Uterine smooth muscle cell (primary cell): ENCODE measurements at places on chromosomes 6 and 20. TPM values are rescaled to one million over a fixed set of nuclear protein-coding genes. Genes with fewer than 3 reads are reported as not detected.

Gene GDAP1L1
- total RNA-seq = not detected in 2 replicates

Gene SLCO4A1
- 2.0 and 4.8 TPM in 2 replicates for total RNA-seq

Gene CDH4
- total RNA-seq = 5.1 and 8.5 TPM in 2 replicates

Gene VIP
- total RNA-seq = not detected in 2 replicates

Gene HLA-DPA1
- 0.55 and 4.0 TPM in 2 replicates for total RNA-seq

Gene DEFB132
- not detected in 2 replicates for total RNA-seq

Gene JPH2
- total RNA-seq = 3.0 and 6.1 TPM in 2 replicates

Gene SIM1
- not detected in 2 replicates for total RNA-seq

Gene DNAAF9
- total RNA-seq = 11.4 and 17.7 TPM in 2 replicates

Gene CGA
- 0.77 TPM in 1 of 2 replicates, not detected in the other for total RNA-seq

Gene EYA4
- total RNA-seq = 13.7 and 14.5 TPM in 2 replicates

Gene LAMA4
- 105 and 276 TPM in 2 replicates for total RNA-seq

Gene TXLNB
- total RNA-seq = 0.37 and 0.44 TPM in 2 replicates

Gene NUP43
- total RNA-seq = 28.7 and 39.2 TPM in 2 replicates

Gene CYP21A2
- total RNA-seq = not detected in 2 replicates

Gene GJA10
- not detected in 2 replicates for total RNA-seq

Gene FKBP1C
- total RNA-seq = 0.12 and 0.22 TPM in 2 replicates

Gene RUNX2
- 1.7 and 3.2 TPM in 2 replicates for total RNA-seq
